ENCODE measurements at places on chromosomes 12 and 14.

DNA sequence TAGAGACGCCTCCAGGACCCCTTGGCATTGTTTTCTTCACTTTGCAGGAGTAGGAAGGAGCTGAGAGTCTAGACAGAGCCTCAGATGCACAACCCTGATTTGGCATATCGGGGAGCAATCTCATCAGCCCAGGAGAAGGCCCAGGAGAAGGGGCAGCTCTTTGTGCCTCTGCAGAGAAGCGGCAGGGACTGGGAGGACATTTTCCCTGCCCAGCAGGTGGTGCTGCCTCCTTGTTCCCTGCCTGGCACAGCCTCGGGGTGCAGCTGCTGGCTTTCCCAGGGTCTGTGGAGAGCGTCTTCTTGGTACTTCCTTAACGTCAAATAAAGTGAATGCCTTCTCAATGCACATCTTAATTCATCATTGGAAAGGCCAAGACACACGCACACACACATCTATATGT is 419.5 kb downstream of the TMEM121 start:
- DNase-seq, result no peak

- no peak for DNase-seq
Observed at GRCh38 chr12:97968641-97969197, 506.1 kb downstream of the RMST start.

- no peak for DNase-seq
Observed at GRCh38 chr14:86193756-86194155, 663.8 kb downstream of the FLRT2 start.

DNA sequence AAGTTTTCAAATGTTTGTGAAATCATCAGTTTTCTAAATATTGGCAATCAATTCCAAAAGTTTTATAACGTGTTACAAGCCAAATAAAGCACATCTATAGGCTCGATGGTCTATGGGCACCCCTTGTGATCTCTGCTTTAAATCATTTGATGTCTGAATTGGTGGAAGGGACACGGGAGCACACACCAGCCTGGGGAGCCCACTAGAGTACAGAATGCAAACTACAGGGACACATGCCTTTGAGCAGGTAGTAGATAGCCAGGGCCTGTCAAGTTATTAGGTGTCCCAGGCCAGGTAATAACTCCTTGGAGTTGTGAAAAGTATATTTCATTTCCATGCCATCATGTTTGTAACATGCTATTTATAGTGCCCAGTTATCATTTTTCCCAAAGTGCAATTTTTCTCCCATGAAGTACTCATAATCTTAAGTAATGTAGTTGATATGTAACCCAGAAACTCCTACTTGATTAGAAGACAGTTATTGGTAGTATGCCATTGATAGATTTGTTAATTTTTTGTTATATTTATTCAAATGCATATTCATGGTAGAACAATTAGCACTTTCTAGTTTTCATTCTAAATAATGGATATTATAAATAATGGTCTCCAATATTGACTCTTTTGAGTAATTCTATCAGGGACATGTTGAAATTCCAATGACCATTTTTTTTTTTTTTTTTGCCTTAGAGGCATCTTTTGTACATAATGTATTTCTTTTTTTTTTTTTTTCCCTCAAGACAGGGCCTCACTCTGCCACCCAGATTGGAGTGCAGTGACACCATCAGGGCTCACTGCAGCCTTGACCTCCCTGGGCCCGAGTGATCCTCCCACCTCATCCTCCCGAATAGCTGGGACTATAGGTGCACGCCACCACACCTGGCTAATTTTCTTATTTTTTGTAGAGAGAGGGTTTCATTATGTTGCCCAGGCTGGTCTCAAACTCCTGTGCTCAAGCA is 96.9 kb upstream of the FGD4 start:
- no peak for DNase-seq

- DNase-seq, result no peak
Observed at GRCh38 chr14:77923131-77923936, 123.4 kb downstream of the ADCK1 start.

GRCh38 chr12:11164384-11164783 is 6.6 kb upstream of the SMIM10L1 start:
- DNase-seq, result no peak

GRCh38 chr12:96879301-96879700 is 27.8 kb upstream of the NEDD1 start:
- DNase-seq, result no peak

DNA sequence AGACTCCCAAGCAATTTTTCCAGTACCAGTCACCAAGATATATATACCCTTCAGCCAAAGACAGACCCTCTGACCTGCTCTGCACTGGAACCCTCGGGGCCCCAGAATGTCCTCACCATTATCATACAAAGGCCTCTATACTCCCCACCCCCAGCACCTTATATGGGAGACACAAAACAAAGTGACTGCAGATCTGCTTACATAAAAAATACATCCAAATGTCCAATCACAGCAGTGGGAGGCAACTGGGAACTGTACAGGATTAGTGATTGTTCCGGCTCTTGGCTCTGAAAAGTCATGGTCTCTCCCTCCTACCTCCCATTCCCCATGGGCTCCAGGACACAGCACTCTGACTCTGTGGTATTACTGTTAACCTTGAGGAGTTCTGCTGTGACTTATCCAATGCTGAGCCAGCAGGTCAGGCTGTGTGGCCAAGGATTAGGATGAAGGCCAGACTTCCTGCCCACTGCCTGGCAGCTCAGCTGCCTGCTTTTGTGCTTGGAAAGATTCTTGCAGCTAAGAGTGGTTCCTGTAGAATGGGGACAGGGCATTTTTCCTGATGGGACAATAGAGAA is 13.7 kb downstream of the OXA1L start:
- no peak for DNase-seq

DNA sequence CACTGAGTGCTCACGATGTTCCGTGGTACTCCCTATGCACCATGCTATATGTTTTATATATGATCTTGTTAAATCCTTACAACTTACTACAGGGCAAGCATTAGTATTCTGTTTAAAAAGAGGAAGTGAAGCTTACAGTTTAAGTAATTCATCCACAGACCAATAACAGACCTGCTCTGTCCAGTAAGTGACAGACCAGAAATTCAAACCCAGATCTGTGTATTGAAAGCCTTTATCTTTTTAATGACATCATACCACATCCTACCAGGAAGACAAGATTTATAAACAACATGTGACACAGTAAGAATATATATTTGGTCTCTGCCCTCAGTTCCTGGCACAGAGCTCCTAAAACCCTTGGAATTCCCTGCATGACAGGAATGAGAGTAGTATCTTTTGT is 206.5 kb downstream of the STXBP6 start:
- no peak for DNase-seq

Measured in T1000 (cell line).